T-helper 17 cell (primary cell): ENCODE measurements at places on chromosomes 7 and 10. TPM values are rescaled to one million over a fixed set of nuclear protein-coding genes. Genes with fewer than 3 reads are reported as not detected.

The SEPHS1 gene
- 20.2 TPM for total RNA-seq

The RBP3 gene
- total RNA-seq, result not detected

The CALHM3 gene
- total RNA-seq, result not detected

The OR13A1 gene
- not detected for total RNA-seq

The VPS37D gene
- not detected for total RNA-seq

The OR2A12 gene
- not detected for total RNA-seq

The GPR15LG gene
- total RNA-seq, result not detected

The RAPGEF5 gene
- total RNA-seq, result 0.10 TPM

The PRPS1L1 gene
- not detected for total RNA-seq

The CLDN3 gene
- total RNA-seq, result not detected

The TMEM139 gene
- 0.77 TPM for total RNA-seq

The C10orf53 gene
- not detected for total RNA-seq

The FGFBP3 gene
- 1.7 TPM for total RNA-seq

DNA sequence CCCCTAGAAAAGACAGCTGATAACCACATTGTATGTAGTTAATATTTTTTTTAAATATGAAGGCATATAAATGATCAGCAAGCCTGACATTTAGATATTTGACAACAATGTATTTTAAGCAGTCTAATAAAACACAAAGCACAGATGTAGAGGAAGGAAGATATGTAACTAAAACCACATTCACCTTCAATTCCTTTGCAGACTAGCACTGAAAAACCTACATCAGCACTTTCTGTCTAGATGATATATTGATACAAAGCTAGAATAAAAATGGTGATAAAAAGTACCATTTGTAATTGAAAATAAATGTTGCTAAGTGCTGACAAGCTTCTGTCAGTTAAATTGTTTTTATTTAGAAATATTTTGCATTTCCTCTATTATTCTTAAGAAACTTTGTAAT lies 153.6 kb downstream of the IMMP2L start:
- no peak for DNase-seq

DNA sequence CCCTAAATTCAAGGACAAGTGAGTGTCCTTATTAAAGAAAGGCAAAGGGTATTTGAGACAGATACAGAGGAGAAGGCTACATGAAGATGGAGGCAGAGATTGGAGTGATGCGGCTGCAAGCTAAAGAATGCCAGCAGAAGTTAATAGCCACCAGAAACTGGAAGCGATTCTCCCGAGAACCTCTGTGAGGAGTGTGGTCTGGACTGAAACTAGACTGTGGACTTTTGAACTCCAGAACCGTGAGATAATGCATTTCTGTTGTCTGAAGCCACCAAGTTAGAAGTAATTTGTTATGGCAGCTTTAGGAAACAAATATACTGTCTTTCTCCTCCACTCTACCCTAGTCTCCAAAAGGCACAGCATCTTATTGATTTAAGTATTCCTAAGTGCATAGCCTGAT lies 80.3 kb upstream of the CREB5 start:
- DNase-seq, result no peak

DNA sequence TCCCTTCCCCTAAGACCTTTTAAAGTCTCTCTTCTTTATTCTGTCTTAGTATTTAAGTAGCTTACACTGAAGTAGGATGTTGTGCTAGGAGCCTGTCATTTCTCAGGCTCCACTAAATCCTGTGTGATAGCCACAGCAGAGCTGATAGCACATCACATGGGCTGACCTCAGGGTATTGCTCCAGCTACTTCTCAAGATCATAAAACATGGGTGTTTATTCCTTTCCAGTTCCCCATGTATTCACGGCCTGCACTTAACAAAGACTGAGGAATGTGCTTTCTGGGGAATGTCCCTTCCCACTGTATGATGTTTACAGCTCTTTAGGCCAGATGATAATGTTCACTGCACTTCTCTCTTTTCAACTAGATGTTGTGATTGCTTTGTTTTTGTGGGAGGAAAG lies 1086.8 kb downstream of the KCNMA1 start:
- DNase-seq, result no peak

GRCh38 chr10:89392974-89393373 lies 551 bp downstream of the IFIT1 start:
- no peak for DNase-seq

DNA sequence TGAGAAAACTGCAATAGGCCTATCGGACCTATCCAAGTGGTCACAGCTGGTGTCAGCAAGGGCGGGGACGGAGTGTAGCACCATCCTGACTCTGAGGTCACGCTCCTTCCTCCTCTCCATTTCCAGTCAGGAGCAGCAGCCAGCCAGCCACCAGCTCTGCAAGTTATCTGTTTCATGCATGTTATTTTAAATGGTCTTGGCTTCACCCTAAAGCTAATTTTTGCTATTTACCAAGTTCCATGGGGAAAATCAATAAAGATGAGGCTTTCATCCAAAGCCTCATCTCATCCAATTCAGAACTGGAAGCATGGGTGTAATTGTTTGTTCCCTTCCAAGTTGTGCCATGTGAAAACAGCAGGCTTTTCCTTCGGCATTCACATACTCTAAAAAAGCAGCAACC lies 49.3 kb downstream of the ICA1 start:
- no peak for DNase-seq

DNA sequence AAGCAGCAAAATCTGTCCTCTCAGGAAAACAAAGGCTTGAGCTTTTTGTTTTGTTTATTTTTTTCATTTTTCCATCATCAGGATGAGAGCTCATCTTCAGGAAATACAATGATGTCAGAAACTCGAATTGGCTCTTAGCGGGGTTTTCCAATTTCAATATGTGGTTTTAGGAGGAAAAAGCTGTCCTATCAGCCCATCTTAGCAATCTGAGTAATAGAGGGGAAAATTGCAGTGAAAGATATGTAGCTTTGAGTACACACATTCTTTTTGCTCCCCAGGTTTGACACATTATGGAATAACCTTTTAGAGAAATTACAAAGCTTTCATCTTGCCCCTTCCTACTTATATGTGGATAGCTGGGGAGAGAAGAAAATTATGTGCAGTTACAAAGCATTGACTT lies 113.6 kb upstream of the MYO3A start:
- DNase-seq, result no peak

DNA sequence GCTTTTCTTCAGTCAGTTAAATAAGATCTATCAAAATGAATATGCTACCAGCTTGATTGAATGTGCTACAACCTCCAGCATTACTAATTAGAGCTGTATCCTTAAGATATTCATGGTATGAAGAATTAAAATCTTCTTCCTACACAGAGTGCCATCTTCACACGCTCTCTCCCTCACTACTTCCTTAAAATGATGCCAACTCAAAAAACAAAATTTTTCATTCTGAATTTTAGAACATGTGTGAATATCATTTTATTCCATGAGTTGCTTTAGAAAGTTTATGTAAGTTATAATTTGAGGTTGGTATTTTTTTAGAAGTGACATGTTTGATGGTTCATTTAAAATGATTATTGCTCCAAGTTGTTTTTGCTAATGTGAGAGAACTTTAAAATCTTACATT lies 407.5 kb upstream of the CELF2 start:
- DNase-seq, result no peak

DNA sequence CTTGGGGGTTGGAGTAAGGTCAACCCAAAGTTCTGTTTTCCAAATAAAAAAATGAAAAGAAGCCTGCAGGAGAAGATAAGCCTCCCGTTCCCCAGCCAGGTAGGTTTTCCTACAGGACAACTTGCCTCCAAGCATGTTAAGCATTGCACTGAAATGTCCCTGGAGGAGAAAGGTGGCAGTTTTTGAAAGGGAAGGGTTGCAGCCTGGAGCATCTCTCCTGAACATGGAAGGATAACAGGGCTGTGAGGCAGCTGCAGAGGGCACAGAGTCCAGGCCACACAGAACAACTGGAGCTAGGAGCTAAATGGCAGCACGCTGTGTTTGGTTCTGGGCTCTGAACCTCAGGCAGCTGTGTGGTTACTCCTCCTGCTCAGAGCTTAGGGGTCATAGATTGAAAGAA lies 452.9 kb downstream of the TCERG1L start:
- DNase-seq, result no peak

- no peak for DNase-seq
Measured at GRCh38 chr7:30278376-30278775, 6.0 kb upstream of the ZNRF2 start.

DNA sequence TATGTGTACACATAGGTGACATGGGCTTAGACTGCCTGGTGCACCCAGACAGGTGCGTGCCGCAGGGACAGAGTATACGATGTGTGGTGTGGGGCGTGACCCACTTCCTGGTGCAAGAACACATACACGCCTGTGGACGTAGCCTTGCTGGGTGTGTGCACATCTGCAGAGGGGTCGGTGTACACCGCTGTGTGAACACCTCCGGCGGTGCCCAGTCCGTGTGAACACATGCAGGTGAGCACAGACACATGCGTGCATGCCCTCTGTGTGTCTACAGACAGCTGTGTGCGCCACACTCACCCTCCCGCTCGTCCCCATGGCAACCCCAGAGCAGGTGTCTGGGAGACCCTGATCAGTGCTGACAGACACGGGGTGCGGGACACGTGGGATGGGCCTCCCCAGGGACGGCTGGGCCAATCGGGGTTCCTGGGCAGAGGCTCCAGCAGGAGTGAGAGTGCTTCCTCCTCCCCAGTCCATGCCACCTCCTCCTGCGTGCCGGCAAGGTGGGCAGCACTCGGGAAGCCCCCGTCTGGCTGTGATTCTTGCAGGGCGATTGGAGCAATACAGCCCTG lies 23.4 kb downstream of the ELFN1 start:
- no peak for DNase-seq

DNA sequence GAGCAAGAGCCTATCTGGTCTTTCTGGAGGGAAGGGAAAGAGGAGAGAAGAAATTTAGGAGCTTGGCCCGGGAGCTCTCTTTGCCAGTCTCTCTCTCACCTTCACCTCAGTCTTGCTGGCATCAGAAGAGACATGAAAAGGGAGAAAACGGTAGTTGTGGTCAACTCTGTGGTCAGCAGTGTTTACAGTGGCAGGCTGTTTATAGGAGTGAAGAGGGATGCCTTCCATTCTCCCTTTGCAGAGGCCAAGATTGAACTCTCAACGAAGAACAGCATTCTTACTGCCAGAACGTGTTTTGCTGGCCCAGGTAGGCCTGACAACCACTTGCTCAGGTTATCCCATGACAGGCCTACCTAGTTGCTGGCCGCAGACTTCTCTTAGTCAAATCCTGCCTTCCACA lies 133.3 kb downstream of the CCDC3 start:
- DNase-seq, result no peak

- DNase-seq, result no peak
Measured at GRCh38 chr10:68665841-68666240, 55.2 kb upstream of the CCAR1 start.

- DNase-seq, result peak; percentile 20
Measured at GRCh38 chr10:61900829-61901792, at the start of gene ARID5B. TSS of gene ARID5B (plus strand) at chr10:61901699. CDS start at chr10:61901710, 11 bp downstream.

GRCh38 chr10:109924967-109925620 lies 1.8 kb upstream of the XPNPEP1 start:
- DNase-seq, result no peak

DNA sequence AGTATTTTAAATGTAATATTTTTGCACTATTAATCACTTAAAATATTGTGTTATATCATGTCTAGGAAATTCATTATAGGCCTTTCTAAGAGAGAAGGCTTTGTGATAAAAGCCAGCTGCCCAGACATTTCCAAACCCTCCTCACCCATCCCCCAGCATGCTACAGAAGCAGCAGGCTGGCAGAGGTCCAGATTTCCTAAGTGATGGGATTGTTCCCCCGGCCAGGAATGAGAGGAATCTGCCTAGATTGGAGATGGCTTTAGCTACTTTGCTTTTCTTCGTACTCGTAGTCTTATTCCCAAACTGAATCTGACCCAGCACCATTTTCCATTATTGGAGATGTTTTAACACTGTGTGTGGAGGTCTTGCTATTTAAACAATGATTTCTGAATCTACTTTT lies 29.4 kb downstream of the CDK14 start:
- no peak for DNase-seq

GRCh38 chr7:16587790-16588189 lies 57.8 kb downstream of the ANKMY2 start:
- no peak for DNase-seq

- no peak for DNase-seq
Measured at GRCh38 chr7:80244206-80244916, 109.7 kb downstream of the GNAI1 start.

- DNase-seq, result no peak
Measured at GRCh38 chr7:156842740-156843140, 50.2 kb downstream of the LMBR1 start.

- DNase-seq, result no peak
Measured at GRCh38 chr7:140054751-140055150, 8.0 kb downstream of the PARP12 start.

DNA sequence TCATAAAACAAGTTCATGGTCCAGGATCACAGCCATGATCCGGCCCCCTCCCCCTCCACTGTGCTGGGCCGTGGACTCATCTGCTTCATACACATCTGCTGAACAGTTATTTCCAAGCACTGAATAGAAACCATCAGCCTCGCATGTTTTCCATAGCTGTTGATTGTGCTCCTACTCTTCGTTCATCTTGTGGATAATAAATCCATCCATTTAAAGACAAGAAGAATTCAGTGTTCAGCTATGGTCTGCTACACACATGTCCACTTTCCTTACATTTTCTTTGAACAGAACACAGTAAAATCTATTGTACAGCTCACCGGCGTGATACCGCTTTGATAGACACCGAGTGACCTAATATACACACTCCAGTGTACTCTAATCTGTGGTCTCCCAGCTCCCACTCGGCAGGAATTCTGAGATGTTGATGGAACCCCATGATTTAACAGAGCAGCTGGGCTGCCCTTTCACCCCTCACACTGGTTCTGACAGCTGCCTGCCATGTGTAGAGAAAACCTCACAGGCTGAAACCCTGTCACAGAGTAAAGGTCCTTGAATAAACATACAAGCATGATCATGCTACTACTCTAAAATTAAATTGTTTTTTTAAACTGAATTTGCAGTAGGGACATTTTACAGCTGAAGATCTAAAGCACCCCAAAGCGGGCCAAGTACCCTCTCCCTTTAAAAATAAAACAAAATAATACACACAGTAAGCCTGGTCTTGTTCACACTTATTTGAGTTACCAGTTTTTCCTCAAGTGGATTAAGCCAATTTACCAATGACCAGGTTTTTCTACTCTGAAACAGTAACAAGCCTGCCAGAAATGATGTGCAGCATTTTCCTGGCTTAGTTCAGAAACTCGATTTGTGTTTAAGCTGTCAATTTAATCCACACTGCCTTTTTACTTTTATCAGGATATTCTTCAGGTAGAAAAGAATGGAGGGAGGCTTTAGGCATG lies 95.1 kb upstream of the FZD1 start:
- DNase-seq, result no peak

DNA sequence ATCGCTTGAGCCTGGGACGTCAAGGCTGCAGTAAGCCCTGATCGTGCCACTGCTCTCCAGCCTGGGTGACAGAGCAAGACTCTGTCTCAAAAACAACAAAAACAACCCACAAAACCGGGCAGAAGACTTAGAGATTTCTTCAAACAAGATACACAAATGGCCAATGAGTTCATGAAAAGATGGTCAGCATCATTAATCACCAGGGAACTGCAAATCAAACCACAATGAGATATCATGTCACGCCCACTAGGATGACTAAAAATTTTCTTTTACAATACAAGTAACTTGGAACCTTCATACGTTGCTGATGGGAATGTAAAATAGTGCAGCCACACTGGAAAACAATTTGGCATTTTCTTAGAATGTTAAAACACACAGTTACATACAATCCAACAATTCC lies 77.3 kb upstream of the GRID1 start:
- DNase-seq, result no peak
